Nephron progenitor cell (in vitro differentiated cells): ENCODE measurements at places on chromosomes 2 and 18.

DNA sequence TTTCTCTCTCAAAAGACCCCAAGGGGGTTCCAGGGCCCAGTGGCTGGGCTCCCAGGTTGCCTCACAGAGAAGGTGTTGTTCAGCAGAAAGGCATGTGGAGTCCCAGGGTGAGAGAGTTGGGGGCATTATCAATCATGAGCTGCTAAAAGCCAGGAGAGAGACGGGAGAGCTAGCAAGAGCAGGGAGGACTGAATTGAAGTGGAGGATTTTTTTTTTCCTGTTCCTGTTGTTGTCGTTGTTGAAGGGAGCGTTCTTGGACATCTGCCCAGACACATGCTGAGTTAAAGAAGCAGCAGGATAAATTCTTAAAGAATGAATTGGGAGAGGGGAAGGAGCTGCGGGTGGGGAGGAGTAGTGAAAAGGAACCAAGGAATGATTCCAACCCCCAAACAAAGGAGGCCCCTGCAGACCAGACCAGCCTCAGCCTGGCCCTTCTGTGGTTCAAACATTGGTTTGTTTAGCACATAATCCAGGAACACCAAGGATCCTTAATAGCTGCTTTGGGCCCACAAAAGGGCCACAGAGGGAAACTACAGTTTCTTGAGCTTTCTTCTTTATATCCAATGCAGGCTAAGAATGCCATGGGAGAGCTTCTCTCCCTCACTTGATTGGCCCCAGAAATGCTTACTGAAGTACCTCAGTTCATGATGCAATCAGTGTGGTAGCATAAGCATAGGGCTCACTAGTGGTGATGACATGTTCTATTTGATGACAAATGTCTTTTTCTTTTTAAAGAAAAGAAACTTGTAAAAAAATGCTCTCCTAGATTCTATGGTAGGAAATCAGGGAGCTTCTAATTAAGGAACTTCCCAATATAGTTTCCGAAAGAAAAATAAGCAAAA is 146.0 kb downstream of the SETBP1 start:
- no peak for DNase-seq

- DNase-seq: no peak
Measured at GRCh38 chr18:39796393-39796792, 2158.6 kb upstream of the PIK3C3 start.

DNA sequence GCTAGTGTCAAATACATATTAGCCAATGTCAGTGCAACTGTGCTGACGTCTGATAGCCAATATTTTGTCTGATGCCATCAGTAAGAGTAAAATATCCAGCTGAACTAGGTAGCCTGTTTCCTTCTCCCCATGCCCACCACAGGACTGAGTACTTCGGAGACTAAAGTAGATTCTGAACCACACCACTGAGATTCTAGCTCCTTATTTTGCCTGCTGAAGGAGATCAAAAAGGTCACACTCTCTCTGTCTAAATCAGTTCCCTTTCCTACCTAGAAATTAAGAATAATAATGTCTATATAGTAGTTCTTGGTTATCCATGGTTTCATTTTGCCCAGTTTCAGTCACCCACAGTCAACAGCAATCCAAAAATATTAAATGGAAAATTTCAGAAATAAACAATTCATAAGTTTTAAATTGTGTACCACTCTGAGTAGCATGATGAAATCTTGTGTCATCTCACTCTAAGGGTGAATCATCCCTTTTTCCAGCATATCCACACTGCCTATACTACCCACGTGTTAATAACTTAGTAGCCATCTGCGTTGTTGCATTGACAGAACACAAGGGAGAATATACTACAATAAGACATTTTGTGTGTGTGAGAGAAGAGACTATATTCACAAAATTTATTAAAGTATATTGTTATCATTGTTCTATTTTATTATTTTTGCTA is 1043.3 kb upstream of the PIK3C3 start:
- DNase-seq: no peak

DNA sequence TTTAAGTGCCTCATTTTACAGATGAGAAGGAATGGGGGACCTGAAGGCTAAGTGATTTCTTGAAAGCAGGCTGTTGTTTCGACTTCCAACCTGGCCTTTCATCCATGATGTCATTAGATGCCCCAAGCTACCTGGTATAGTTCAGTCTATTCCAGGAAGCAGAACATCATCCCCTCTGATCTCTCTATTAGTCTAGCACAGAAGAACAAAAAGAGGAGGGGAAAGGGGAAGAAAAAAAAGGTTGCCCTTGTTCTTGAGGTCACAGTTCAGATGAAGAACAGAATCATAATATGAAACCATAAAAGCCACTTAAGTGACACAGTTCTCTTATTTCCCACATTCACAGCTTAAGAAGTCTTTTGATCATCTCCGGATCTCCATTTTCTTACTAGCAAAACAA is 386.2 kb upstream of the HNRNPA3 start:
- no peak for DNase-seq

DNA sequence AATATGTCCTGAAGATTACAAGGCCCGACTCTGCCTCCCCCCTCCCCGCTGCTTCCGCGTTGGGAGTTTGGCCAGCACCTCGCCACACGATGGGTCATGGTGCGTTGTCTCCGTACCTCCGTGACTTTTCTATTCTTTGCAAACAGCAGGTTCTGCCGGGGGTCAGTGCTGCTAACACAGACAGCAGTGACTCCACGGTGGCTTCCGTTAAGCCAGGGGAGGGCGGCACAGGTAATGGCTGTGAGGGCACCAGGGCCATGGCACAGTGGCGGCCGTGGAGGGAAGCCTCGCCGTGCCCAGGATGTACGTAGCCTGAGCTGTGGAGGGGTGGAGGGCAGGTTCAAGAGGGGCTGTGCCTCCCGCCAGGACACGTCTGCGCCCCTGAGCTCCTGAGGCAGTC is 115.5 kb downstream of the NFATC1 start:
- DNase-seq: no peak

DNA sequence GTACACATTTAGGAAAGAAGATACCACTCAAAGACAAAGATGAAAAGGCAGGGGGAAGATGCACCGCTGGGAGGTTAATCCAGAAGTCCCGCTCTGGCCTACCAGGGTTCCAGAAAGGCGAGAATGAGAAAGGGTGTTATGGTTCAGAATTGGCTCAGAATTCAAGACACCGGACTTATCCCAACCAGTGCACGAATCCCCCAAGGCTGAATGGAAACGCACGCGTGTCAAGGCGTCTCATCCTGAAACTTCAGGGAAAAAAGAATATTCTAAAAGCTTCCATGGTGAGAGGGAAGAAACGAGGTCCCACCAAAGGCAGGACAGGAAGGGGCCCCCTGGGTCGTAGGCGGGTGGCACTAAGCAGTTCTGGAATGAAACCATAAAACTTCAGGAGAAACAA is 71.9 kb downstream of the SLC66A2 start:
- DNase-seq: no peak

- no peak for DNase-seq
Measured at GRCh38 chr2:168189835-168190569, 57.4 kb downstream of the STK39 start.

DNA sequence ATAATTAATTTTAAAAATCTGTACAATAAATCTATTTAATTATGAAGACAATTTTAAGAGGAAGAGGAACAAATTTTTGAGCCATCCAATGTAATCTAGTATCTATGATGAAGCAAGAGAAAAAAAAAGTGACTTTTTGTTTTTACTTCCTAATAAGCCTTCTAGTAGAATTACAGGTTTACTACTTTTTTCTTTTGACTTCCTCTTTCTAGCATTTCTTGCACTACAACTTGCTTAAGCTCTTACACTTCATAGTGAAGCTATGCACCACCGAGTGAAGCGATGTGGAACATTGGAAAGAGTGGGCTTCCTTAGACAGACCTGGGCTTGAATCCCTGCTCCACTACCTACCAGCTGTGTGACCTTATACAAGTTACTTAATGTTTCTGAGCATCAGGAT is 2.1 kb downstream of the SERPINB2 start:
- no peak for DNase-seq

- DNase-seq: no peak
Measured at GRCh38 chr18:62106271-62106670, 80.6 kb downstream of the PIGN start.

- no peak for DNase-seq
Measured at GRCh38 chr2:240200230-240201051, 60.0 kb upstream of the OTOS start.

GRCh38 chr2:55231546-55232083 is 478 bp downstream of the CLHC1 start:
- no peak for DNase-seq

DNA sequence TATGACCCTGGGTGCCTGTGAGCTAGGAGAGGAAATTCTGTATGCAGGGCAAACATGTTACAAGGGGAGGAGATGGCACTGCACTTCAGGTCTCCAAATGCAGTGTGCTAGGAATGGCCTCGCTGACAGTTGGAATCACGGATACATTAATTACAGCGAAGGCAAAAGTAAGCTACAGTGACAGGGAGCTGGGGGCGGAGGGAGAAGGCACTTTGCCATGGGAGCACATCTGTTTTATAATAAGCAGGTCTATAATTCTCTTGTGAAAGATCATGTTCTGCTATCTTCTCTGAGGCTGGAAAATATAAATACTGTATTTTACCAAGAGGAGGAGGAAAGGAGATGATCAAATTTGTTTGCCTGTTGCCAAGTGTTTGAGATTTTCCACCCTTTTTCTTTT is 56.3 kb upstream of the FZD5 start:
- DNase-seq: no peak

- no peak for DNase-seq
Measured at GRCh38 chr2:232647261-232647660, 13.9 kb downstream of the EFHD1 start.

GRCh38 chr2:119531292-119531691 is 7.0 kb upstream of the SCTR start:
- DNase-seq: no peak

DNA sequence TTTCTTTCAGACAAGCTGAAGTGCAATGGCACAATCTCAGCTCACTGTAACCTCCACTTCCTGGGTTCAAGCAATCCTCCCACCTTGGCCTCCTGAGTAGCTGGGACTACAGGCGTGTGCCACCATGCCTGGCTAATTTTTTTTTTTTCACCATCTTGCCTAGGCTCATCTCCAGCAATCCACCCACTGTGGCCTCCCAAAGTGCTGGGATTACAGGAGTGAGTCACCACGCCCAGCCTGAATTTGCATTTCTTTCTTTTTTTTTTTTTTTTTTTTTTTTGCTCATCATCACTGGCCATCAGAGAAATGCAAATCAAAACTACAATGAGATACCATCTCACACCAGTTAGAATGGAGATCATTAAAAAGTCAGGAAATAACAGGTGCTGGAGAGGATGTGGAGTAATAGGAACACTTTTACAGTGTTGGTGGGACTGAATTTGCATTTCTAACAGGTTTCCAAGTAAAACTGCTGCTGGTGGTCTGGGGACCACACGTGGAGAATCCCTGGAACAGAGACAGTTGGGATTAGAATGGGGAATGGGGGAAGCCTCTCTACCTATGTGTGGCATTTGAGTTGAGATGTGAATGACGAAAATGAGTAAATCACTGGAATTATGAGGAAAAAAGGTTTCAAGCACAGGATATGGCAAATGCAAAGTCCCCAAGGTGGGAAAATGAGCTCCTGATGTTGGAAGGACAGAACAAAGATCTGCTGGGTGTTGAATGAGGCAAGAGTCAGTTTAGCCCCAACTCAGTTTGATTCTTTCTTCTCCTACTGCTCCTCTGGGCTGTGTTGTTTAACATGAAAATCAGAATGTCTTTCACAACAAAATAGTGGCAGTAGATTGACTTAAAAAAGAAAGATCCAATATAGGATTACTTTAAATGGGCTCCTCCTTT is 88.8 kb upstream of the MAP4K4 start:
- DNase-seq: no peak

GRCh38 chr18:28109781-28110560 is 67.0 kb downstream of the CDH2 start:
- DNase-seq: no peak

GRCh38 chr2:69641887-69642708 is 1.4 kb downstream of the AAK1 start:
- no peak for DNase-seq

- no peak for DNase-seq
Measured at GRCh38 chr2:213420828-213421385, 136.6 kb downstream of the SPAG16 start.

DNA sequence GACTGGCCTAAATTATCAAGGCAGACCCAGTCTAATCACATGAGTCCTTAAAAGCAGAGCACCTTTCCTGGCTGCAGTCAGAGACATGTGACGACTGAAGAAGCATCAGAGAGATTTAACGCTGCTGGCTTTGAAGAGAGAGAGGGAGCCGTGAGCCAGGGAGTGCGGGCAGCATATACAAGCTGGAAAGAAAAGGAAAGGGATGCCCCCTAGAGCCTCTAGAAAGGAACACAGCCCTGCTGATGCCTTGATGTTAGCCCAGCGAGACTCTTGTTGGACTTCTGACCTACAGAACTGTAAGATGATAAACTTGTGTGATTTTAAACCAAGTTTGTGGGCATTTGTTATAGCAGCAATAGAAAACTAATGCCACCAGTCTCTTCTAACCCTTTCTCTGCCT is 58.1 kb downstream of the HEATR5B start:
- DNase-seq: no peak

- no peak for DNase-seq
Measured at GRCh38 chr2:26018184-26019055, 15.5 kb upstream of the RAB10 start.

- DNase-seq: no peak
Measured at GRCh38 chr2:4151521-4151920, 448.1 kb downstream of the DCDC2C start.

DNA sequence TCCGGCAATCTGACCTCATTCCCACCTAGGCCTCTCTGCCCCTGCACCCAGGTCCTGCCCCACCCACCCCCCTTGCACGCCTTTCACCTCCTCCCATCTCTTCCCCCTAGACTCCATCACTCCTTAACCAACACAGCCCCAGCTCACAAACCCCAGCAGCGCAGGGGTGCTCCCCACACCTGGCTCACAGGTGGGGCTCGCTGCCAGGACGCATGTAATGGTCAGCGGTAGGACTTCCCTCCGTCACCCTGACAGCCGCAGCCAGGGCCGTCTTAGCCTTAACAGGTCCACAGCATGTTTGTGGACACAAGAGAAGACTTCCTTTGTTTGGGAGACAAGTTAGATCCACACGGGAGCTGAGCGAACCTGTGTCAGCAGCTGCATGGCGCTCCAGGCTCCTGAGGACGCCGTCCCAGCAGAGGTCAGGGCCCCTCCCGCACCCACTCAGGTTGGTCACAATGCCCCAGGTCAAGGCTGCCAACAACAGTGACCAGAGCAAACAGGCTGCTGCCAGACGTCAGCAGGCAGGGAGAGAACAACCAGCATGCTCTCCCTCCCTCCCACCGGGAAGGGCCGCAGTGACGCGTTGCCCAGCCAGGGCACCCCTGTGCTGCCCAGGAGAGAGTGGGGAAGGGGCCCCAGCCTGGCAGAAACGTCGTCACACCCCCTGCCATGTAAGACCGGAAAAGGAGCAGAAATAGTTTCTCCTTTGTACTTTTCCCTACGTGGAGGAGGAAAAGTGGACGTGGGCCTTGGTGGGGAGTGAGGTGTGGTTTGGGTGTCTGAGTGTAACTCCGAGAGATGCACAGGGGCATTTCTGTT is 68.0 kb downstream of the PXDN start:
- DNase-seq: no peak

DNA sequence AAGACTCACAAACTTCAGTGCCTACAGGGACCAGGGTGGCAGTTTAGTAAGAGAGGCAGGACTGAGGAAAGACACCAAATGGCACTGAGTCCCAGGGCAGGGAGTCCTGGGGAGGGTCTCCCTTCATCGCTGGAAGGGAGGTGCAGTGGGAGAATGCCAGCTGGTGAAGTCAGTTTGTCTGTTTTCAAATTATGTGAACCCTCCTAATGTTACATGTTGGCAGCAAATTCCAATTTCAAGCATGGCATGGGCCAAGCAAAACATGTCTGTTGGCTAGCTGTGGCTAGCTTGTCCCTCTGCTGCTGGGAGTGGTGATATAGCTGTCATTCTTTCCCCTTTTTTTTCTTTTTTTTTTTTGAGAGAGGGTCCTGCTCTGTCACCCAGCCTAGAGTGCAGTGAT is 55.9 kb upstream of the HAAO start:
- no peak for DNase-seq
